Activated effector memory CD4-positive, alpha-beta T cell treated with anti-CD3 and anti-CD28 coated beads, Interleukin-2, amount 50 U/mL, for 16 hours (primary cell): ENCODE measurements at places on chromosomes 3 and 15.

- DNase-seq = no peak
These were observed 16.9 kb downstream of the MYO1E start for GRCh38 chr15:59355730-59356129.

- DNase-seq = no peak
These were observed 140.5 kb downstream of the BBX start for GRCh38 chr3:107663266-107663665.

GRCh38 chr3:31565288-31565687, 32.6 kb downstream of the STT3B start:
- DNase-seq = no peak

- DNase-seq = no peak
These were observed 584 bp downstream of the RPS17 start for GRCh38 chr15:82539691-82540054.

DNA sequence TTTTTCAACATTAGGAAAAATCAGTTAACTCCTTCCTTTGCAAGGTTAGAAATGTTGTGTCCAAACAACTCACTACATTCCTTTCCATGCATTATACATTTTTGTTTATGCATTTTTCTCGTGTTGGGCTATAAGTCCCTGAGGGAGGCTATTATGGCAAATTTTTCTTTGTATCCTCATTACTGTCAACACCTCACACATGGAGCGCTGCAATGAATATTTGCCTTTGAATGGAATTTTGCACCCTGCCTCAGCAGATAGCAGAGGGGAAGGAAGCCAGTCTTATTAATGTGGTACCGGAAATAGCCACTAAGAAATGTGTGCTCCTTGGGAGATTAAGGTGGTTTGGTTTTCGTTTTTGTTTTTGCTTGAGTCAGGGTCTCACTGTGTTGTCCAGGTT, 134.7 kb downstream of the THSD4 start:
- DNase-seq = no peak

- no peak for DNase-seq
These were observed 66.7 kb downstream of the ST6GAL1 start for GRCh38 chr3:186997061-186997460.

DNA sequence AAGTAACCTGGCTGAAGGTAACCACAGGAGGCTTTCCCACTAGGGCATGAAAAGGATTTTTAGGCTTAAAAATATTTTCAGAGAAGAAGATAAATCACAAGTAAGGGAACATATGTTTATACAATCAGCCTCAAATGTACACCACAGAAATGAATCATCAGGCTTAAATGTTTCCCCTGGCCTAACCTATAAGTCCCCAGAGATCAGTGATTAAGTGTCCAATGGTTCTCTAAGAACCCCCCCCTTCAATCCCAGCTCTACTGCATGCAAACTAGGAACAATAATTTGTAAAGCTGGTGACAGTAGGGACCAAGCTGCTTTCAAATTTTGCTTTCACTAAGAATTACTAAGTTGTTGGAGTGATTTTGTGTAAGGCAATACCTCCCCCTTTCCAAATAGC, 431.6 kb upstream of the LMCD1 start:
- DNase-seq = no peak

GRCh38 chr3:194931347-194931746, 245.7 kb downstream of the FAM43A start:
- no peak for DNase-seq

DNA sequence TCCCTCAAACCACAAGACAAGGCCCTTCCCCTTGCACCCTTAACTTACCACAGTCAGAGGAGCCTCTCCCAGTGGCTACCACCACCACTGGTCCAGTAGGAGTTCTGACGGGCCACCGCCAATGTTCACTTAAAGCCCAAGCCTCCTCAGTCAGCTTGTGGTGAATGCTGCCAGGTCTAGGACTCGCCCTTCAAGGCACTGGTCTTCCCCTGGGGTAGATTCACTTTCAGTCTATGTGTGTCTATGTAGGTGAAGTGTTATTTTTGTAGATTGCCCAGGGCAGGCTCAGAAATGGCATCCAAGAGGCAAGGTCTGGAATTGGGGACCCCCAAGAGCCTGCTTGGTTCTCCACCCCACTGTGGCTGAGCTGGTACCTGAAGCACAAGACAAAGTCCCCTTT, 15.4 kb upstream of the CASR start:
- DNase-seq = no peak

- DNase-seq = no peak
These were observed 5.4 kb downstream of the TARS3 start for GRCh38 chr15:101718896-101719295.

GRCh38 chr15:42491539-42492225, 741 bp upstream of the ZNF106 start:
- no peak for DNase-seq

DNA sequence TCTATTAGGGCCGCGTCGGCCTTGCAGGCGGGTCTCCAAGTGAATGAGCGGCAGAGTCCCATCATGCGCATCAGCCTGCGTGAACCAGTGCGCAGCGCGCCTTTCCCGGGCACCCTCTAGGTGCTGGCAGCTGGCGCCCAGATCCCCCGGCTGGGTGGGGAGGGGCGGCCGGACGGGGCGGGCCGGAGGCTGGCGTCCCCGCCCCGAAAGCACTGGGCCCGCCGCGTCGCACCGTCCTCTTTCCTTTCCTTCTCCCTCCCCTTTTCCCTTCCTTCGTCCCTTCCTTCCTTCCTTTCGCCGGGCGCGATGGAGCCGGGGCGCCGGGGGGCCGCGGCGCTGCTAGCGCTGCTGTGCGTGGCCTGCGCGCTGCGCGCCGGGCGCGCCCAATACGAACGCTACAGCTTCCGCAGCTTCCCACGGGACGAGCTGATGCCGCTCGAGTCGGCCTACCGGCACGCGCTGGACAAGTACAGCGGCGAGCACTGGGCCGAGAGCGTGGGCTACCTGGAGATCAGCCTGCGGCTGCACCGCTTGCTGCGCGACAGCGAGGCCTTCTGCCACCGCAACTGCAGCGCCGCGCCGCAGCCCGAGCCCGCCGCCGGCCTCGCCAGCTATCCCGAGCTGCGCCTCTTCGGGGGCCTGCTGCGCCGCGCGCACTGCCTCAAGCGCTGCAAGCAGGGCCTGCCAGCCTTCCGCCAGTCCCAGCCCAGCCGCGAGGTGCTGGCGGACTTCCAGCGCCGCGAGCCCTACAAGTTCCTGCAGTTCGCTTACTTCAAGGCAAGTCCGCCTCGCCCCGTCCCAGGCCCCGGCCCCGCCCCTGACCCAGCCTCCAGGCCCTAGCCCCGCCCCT, at the start of gene CRTAP:
Gene CRTAP (plus strand): TSS at position 243 of the 850 bp plus-strand sequence. CDS start 64 bp downstream, at position 307.
- peak; percentile 94 for DNase-seq

DNA sequence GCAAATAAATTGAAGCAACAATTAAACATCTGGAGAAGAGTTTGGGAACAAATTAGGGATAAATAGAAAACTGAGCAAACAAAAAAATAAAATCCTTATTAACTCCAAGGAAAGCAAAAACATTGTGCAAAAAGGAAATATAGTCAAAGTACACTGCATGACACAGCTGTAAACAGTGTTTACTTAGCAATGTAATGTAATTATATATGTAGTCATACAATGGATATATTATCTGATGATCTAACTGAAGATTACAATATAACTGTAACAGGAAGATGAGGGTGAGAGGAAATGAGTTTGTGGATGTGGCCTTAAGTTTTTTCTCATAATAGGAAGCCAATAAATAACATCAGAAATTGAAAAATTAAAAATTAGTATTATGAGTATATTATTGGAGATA, 42.5 kb downstream of the SCN10A start:
- no peak for DNase-seq

- DNase-seq = no peak
These were observed 1304.5 kb upstream of the GBE1 start for GRCh38 chr3:83065851-83066460.

DNA sequence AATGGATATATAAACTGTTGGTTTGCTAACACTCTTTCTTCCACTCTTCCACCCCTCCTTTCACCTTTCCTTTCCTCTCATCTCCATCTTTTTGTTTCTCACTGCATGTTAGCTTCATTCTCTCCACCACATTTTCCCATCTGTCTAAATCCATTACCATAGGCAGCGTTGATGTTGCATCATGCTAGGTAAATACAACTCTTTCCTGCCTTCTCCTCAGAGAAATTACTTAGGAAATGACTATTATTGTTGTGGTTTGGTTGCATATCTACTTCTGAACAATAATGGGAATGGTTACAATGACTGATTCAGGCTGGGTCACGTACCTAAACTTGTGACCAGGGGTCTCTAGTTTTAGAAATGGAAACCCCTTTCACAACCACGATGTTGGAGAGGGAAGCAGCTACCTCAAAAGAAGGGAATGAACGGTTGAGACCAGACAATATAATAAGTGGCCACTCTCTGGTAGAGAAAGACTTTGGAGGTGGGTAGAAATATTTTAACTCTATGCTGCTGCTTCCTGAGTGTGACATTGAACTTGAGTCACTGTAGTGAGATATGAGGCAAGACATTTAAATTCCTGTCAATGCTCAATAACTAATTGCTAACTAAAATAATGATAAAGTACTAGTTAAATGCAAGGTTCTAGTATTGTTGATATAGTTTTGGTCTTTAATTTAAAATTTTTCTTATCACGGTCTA, 314.1 kb upstream of the TGFBR2 start:
- DNase-seq = no peak

- peak; percentile 76 for DNase-seq
These were observed 6.3 kb upstream of the GTPBP8 start for GRCh38 chr3:112984485-112984884.

- DNase-seq = no peak
These were observed 8.2 kb upstream of the ANKRD63 start for GRCh38 chr15:40290918-40291574.

GRCh38 chr3:110293660-110294059, 778.0 kb upstream of the NECTIN3 start:
- no peak for DNase-seq

DNA sequence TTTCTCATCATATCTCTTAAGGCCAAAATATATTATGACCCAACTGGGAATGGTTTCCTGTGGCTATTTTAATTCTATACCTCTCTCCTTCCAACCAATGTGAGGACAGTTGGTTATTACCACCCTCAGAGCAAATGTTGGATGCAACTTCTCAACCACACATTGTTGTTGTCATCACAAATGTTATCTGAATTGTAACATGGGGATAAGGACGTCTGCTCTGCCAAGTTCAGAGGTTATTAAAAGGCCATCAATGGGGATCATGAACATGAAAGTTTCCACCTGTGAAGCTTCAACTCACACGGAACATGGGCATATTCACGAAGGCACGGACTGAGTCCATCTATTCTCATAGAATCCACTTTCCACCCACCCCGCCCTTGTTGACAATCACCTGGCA, 46.8 kb downstream of the MB21D2 start:
- no peak for DNase-seq

DNA sequence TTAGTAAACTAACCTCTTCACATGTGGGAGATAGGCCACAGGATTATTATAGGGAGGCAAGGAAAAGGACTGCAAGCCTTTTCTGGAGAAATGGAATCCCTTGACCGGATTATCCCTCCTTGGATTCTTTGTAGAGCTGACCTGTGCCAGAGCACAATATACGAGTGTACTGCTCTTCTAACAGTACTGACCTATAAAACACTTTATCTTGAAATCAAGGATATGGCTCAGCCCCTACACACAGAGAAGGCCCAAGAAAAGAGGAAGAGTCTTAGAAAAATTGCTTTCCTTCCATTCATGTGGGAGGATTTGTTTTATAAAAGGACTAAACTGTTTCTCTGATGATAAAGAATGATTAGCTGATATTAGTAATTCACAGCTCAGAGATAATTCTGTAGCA, 42.2 kb downstream of the DMXL2 start:
- no peak for DNase-seq

DNA sequence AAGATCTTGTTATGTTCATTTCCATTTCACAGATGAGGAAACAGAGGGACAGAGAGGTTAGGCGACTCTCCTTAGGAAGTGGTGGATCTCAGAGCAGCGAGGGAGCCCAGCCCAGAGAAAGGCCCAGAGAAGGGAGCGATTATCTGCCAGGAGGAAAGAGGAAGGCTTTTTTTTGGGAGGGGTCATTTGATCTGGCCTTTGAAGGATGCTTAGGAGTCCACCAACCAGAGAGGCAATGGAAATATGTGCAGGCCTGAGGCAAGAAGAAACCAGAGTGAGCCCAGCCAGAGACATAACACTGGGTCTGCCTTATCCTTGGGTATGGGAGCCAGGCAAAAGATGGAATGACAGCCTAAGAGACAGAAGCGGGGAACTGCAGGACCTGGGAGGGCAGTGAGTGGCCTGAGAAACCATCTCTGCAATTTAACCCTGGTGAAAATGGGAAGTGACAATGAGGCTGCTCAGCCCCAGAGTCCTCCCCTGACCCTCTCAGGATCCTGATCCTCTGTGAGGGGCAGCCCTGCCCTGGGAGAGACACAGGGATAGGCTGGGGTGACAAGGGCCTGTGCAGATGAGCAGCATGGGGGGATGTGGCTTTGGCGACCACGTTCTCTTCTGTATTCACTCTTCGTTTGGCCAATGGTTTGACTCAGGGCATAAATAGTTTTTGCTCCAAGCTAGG, 163.2 kb downstream of the WNT7A start:
- DNase-seq = no peak

DNA sequence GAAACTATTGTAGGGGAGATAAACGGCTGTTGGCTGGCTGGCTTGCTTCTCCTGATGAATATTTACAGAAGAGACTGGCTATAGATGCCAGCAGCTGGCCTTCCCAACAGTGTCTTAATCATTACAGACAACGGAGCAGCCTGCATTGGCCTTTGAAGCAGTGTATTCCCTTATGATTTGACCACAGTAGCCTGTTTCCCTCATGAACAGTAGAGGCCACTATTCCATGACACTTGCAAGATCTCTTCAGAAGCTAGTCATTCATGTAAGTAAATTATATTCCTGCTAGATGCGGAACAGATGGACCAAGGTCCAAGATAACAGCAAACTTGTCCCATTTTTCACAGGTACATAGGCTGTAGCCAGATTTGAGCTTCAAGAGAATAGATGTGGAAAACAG, 47.3 kb downstream of the TMCO5A start:
- DNase-seq = no peak

DNA sequence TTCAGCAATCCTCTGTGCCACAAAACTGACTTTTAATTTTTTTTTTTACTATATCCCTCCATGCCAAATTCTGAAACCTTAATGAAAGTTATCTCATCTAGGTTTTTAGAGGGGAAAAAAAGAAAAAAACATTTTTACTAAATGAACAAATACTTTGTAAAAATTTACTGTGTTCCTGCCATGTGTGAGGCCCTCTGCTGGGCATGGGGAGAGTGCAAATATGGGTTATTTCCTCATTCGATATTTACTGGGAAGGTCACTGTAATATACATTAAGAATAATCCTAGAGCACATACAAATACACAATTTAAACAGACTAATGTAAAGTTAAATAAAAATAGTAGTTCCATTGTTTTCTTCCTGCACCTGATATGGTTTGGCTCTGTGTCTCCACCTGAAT, 215.0 kb downstream of the GRM7 start:
- no peak for DNase-seq

- peak; percentile 34 for DNase-seq
These were observed 64.3 kb downstream of the KLF13 start for GRCh38 chr15:31390777-31391486.

DNA sequence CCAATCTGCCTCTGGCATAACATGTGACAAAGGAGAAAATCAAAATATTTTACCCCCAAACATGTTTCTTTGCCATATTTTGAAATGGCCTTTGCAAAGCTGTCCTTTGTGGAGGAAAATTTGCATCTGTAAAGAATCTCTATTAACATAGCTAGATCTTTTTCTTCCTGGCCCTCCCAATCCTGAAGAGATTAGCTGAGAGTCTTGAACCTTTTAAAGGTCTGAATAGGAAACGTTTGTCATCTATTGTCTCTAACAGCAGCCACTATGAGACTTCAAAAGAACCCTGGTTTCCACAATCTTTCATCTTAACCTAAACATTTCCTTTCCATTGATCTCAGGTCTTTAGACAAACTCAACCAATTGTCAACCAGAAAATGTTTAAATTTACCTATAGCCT, 520.9 kb upstream of the TGFBR2 start:
- no peak for DNase-seq
